Activated naive CD8-positive, alpha-beta T cell treated with anti-CD3 and anti-CD28 coated beads, Interleukin-2, amount 50 U/mL, for 24 hours (primary cell): ENCODE measurements at places on chromosomes 4 and X.

DNA sequence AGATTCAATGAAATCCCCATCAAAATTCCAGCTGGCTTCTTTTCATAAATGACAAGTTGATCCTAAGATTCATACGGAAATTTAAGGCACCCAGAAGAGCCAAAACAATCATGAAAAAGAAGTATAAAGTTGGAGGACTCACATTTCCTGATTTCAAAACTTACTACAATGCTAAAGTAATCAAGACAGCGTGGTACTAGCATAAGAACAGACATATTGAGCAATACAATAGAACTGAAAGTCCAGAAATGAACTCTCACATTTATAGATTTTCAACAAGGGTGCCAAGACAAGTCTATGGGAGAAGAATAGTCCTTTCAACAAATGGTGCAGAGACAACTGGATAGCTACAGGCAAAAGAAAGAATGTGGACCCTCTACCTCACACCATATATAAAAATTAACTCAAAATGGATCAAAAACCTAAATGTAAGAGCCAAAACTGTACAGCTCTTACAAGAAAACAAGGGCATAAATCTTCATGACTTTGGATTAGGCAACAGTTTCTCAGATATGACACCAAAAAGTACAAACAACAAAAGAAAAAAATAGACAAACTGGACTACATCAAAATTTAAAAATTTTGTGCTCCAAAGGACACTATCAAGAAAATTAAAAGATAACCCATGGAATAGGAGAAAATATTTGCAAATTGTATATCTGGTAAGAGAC is 28.5 kb downstream of the SASH3 start:
- no peak for DNase-seq

DNA sequence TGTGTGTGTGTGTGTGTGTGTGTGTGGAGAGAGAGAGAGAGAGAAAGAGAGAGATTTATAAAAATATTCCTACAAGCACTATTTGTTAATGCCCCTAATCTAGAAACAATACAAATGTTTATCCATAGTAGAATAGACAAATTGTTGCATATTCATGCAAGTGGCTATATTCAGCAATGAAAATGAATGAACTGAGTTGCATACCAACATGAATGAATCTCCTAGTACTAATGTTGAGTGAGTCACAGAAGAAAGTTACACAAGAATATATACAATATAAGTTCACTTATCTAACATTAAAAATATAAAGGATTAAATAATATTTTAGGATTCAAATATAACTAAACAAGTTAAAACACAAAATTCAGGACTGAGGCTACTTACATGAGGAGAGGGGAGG is 456.8 kb upstream of the AMOT start:
- DNase-seq: no peak

DNA sequence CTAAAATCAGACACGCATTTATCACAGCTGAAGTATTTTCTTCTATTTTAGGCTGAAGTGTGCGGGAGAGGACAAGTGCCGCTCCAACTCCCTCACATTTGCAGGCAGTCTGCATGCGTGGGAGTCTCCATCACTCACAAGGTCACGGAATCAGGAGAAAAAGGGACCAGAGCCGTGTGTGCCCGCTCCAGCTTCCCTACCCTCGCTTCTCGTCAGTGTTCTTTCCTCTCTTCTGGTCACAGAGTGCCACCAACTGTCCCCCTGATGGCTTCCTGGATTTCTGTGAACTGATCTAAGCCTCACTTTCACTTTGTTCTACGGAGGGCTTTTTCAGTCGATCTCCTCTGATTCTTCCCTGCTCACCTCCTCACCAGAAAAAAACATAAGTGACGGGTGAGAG is 407.4 kb upstream of the AADAT start:
- DNase-seq: no peak

GRCh38 chr4:169662206-169662605 is 41.8 kb downstream of the CLCN3 start:
- no peak for DNase-seq

DNA sequence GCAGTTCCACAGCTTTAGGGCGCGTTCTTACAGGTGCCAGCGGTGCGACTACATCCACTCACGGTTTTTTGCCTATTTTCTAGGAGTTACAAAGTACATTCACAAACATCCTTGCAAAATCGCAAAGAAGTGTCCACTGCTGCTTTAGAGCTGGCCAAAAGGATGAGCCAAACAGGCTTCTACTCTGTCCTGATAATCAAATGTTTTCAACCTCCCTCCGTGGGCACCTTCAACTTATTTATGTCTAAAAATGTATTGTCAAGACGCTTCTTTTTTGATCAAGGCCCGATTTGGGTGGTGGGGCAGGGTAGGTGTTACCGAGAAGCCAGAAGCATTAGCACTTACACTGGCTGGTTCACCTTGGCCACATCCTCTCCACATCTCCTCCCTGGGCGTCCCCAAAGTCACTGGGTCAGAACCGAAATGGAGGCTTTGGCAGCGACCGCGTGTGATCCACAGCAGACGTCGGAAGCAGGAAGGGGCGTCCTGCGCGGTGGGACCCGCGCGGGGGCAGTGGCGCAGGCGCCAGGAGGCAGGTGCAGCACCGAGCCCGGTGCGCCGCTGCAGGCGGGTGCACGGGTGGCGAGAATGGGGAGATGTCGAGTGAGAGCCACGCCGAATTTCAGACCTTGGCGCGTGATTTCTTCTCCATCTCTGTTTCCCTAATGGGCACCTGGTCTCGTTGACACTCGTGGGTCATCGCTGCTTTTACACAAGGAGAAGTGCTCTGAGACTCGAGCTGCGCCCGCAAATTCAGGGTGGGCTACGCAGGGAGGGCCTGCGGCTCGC is 16.9 kb downstream of the NKX3-2 start:
- DNase-seq: no peak

GRCh38 chrX:153533091-153533490 is 15.6 kb downstream of the ATP2B3 start:
- no peak for DNase-seq

GRCh38 chrX:38941675-38942074 is 140.4 kb downstream of the MID1IP1 start:
- DNase-seq: no peak

- no peak for DNase-seq
Observed at GRCh38 chr4:11261066-11261850, 167.4 kb downstream of the HS3ST1 start.
